Activated naive CD4-positive, alpha-beta T cell treated with anti-CD3 and anti-CD28 coated beads, Interleukin-2, amount 50 U/mL, for 16 hours (primary cell): ENCODE measurements at places on chromosomes 11 and 22.

- DNase-seq, result no peak
These were observed 17.1 kb upstream of the TPH1 start for GRCh38 chr11:18063125-18063524.

DNA sequence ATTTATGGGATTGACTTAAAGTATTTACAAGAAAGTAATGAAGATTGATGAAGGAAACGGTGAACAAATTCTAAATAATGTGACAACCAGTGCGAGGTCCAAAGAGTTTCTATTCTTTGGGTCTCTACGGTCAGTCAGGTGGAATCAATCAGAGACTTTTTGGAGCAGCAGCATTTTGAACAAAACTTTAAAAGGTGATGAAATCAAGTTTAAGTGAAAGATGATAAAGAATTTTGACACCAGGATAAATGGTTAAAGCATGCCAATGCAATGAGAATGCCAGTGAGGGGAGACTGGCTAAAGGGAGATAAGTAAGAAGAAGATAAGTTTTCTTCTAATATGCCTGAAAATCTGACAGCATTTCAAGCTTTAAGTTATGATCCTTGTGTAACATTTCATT lies 67.9 kb downstream of the DCUN1D5 start:
- DNase-seq, result no peak

DNA sequence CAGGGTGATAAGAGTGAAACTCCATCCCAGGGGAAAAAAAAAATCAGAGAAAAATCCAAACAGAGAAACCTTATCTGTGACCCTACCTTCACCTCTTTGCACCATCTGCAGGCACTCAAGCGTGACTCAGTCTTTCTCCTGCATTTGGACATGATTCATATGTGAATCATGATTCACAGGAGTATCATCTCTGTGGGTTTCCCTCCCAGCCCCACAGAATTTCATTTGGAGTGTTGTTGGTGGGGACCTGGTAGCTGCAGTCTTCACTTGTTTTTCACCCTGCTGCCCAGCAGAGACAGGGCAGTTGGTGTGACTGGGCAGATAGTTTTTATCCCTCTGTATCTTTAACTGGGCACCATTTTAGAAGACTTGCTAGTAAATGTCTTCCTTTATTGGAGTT lies 75.7 kb downstream of the DEPDC5 start:
- peak; percentile 51 for DNase-seq

- no peak for DNase-seq
These were observed 11.0 kb upstream of the AMBRA1 start for GRCh38 chr11:46604796-46605195.

DNA sequence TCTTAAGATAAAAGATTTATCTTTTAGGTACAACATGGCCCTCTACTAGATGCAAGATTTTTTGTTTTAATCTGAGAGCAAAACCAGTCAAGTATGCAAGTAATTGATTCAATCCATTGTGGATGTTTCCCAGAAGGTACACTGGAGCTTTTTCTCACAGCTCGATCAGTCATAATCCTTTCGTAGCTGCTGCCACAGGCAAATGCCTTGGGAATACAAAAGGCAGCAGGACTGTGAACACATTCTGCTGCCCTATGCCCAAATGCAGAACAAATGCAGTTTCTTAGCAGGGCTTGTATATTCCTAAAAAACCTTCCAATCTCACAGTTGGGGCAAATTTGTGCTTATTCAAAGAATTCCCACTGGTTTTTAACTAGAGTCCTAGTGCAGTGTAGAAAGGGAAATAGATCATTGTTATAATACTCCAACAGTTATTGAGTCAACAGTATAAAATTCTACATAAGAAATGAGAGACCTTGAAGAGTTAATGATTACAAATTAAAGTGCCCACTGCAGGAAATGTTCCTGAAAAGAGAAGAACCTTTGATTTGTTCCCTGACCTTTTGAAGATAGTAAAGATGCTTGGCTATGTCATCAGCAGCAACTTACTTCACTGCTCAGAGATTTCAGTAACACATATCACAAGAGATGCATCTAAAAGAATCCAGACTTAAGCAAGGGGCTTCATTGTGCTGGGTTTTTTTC lies 14.1 kb downstream of the LPXN start:
- no peak for DNase-seq

- DNase-seq, result no peak
These were observed 44.3 kb downstream of the AASDHPPT start for GRCh38 chr11:106121570-106122320.

GRCh38 chr22:45240104-45240809 lies 437 bp downstream of the KIAA0930 start:
- DNase-seq, result peak; percentile 50

DNA sequence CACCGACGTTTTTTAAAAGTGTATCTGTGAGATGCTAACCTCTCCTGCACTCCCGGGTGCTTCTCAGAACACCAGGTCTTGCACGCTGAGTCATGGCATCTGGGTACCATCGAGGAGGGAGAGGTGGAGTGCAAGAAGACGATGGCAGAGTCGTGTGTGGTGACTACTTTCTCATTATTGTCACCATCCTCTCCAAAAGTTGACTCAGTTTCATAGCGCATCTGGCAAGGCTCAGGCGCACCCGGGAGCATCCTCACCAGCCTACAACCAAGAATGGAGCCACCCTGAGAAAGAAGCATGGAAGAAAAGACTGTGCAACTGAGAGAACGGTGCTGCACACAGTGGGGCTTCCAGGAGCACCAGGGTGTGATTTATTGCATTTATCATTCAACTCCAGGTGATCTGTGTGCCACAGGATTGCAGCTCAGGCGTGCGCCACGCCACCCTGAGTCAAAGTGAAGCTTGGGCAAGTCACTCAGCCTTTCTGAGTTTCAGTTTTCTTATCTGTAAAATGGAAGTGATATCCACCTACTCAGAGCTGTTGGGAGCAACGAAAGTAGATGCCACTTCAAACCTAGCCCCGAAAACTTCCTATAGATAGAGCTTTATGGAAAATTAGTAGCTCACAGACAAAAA lies 65.4 kb downstream of the LINC01488 start:
- DNase-seq, result peak; percentile 69

DNA sequence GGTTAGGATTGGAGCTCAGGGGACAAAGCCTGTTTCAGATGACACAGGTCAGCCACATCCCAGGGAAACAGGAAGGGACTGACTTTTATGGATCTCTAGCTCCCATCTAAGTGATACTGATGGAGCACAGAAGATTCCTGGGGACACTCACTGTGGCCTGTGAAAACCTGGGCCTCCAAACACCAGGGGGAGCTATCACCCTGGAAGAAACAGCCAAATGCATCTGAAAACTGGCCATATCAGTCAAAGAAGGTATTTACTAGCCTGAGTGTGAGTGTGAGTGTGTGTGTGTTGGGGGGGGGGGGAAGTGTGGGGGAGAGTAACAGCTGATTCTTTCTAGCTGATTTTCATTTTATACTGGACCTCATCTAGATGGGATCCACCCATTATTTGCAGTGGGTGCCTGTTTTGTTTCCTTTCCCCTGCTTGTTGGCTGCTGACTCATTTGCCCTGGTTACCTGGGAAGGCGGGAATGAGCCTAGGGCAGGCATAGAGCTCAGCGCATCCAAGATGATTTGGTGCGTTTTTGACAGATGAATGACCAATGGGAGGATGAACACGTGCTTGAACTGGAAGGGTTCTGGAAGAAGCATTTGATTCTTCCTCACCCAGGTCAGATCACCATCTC lies 284.0 kb downstream of the KIRREL3 start:
- DNase-seq, result no peak

DNA sequence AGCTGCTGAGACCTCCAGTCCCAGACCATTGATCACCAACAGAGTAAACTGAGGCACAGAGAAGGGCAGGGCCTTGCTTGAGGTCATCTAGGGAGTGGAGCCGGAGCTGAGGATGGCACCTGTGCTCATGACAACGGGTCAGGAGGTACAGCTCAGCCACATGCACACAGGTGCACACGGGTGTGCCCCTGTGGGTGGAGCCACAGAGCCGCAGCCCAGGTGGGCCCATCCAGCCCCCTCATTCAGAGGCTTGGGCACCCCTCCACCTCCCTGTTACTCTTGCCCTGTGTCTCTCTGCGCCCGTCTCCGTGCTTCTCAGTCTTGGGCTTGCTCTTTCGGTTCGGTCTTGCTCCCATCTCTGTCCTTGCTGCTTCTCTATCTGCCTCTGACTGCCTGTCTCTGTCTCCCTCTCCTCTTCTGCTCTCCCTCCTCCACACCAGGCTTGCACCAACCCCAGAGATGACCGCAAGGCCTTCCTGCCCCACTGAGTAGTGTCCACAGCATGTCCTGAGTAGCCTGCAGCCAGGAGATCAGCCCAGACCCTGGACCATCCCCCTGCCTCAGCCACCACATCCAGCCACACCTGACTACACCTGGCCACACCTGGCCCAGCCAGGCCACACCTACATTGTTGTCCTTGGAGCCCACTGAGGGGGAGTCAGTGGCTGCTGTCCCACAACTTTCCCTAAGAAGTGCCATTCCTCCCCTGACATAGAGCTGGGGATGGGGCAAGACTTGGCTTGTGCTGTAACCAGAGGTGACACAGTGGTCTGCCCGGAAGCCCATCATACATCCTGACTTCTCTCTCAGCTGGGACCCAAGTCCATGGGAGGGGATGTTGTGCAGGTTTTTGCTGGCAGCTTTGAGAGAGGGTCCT lies 39.3 kb upstream of the CRYBB3 start:
- DNase-seq, result no peak

- DNase-seq, result no peak
These were observed 25.2 kb downstream of the ALKBH3 start for GRCh38 chr11:43905813-43906241.

DNA sequence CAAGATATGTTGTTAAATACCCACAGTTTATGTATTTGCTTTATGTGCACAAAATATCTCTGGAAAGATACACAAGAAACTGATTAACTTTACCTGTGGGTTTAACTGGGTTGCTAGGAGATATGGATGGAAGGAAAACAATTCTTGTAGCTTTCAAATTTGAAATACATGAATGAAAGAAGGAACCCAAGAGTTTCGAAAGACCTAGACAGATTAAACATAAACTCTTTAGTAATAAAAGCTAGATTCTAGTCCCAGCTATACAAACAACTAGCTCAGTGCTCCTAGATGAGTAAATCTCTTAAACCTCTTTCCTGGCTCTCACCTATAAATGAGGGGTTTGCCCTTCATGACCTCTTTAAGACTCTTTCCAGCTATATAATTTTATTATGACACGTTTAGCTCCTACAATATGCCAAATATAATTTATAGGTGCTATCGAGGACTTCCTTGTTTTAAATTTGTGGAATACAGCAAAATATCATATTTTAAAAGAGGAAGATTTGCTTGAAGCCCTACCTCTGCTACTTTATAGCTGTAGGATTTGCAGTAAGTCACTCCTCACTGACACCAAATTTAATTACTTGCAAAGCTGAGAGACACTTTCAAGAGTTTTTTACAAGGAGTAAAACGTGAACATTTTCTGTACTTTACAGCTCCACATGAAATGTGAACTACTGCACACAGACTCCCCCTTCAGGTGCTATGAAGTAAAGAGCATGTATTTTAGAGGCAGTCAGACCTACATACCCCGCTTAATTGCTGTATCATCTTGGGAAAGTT lies 50.7 kb downstream of the RRAS2 start:
- no peak for DNase-seq
